ENCODE measurements at places on chromosomes 1 and 21.

DNA sequence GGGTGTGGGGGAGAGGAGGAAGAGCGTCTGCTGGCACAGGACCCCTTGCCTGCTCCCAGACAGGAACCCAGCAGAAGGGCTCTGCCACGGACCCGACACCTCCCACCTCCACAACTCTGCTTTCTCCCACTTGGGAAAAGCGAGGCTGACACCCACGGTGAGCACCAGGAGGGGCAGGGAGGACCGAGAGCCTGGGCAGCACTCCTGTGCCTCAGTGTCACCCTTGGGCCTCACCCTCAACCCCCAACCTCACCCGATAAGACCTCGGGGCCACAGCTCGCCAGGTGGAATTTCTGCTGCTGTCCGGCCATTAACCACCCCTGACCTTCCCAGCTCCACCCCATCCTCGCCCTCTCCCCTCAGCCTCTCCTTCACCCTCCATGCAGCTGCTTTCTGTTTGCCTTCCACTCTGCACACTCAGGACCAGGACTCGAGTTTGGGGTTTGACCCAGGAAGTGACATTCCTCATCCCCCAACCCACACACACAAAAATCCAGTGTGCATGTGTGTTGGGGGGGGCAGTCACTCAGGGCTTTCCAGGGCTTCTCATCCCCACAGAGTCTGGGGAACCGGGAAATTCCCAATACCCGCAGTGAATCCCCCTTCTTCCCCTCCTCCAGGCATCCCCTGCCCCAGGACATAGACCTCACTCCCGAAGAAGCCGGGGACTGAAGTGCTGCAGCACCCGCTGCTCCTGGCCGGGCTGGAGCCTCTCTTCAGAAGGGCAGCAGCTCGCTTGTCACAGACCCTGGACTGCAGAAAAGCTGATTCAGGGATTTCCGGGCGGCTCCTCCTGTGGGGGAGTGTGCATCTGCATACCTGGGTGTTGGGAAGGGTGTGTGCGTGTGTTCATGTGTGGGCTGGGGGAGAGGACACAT is 65.8 kb downstream of the SYT2 start:
- DNase-seq: no peak

DNA sequence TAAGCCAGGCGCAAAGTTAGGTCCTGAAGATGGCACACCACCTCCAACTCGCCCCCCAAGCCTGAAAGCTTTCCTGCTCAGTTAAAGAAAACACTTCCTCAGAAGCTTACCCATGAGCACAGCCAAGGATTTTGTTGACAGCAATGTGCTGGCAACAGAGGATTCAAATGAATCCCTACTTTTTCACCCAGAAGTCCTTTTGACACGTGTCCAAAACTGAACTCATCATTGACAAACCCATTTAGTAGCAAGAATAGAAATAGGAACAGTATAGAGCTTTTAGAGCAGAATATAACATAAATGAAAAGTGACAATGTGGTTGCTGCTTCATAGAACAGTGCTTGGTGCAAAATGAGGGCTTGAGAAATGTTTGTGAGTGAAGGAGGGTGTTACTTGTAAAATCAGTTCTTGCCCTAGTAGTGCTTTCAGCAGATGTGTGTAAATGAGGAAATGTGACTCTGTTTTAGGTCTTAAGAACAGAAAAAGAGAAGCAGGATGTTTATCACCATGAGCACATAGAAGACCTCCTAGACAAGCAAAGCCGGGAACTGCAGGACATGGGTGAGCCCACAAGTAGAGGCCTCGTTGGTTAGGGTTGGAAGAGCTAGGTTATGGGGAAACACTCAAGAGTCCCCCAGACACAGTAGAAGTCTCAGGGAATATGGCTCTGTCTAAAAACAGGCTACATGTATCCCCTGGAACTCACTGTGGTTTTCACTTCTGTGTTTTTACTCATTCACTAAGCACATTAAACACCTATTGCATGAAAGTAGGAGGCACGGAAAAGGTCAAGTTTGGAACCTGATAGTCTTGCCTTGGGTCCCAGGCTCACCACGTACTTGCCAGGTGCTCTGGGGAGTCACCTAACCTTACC is 48.6 kb upstream of the TMEM125 start:
- DNase-seq: no peak

- DNase-seq: no peak
Measured at GRCh38 chr1:198340139-198340538, 183.3 kb downstream of the NEK7 start.

- DNase-seq: no peak
Measured at GRCh38 chr1:198528364-198528763, 12.1 kb downstream of the ATP6V1G3 start.

GRCh38 chr1:17739050-17739449 is 16.1 kb upstream of the ACTL8 start:
- DNase-seq: no peak

- DNase-seq: no peak
Measured at GRCh38 chr1:200867018-200867811, 5.6 kb upstream of the GPR25 start.
